Stimulated activated CD4-positive, alpha-beta T cell treated with anti-CD3 and anti-CD28 coated beads, Interleukin-4, amount 100 ng/mL, for 4 hours (primary cell): ENCODE measurements at places on chromosomes 7 and 10.

- no peak for DNase-seq
Observed at GRCh38 chr7:98312201-98312600, 30.7 kb downstream of the BRI3 start.

- DNase-seq, result no peak
Observed at GRCh38 chr7:36303202-36304098, 86.2 kb upstream of the ANLN start.

- no peak for DNase-seq
Observed at GRCh38 chr10:91126471-91126870, 94.0 kb upstream of the PCGF5 start.

GRCh38 chr7:117562759-117563158 is 82.9 kb downstream of the CFTR start:
- DNase-seq, result no peak

- no peak for DNase-seq
Observed at GRCh38 chr7:127353897-127354296, 38.6 kb downstream of the ZNF800 start.

DNA sequence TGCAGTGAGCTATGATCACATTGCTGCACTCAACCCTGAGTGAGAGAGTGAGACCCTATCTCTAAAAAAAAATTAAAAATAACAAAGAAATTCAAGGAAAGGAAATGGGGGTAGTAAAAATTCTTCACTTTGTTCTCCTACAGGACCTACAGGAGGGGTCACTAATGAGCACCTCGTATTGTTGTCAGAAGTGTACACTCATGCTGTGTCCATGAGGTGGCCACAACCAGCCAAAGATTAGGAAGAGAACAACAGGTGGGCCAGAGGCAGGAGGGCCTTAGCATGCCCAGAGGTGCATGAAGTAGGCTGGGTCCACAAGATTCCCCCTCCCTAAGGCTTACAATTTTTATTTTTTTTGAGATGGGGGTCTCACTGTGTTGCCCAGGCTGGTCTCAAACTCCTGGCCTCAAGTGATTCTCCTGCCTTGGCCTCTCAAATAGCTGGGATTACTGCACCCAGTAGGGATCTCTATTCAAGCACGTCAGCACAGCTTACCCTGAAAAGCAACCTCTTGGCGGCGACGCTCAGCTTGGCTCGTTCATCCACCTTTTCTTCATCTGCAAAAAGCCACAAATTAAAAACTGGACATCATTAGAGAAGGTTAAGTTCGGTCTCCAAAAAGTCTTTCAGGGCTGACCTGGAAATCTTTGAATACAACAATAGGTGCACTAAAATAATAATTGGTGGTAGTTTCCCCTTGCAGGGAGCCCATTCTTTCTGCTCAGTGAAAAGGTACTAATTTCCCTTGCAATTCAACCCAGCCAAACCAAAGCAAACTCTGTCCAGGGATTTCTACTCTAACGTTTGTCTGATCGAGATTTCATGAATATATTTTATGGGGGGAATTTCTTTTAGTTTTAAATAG is 104.4 kb downstream of the SVIL start:
- DNase-seq, result no peak

- no peak for DNase-seq
Observed at GRCh38 chr10:95445223-95445836, 115.8 kb downstream of the SORBS1 start.

DNA sequence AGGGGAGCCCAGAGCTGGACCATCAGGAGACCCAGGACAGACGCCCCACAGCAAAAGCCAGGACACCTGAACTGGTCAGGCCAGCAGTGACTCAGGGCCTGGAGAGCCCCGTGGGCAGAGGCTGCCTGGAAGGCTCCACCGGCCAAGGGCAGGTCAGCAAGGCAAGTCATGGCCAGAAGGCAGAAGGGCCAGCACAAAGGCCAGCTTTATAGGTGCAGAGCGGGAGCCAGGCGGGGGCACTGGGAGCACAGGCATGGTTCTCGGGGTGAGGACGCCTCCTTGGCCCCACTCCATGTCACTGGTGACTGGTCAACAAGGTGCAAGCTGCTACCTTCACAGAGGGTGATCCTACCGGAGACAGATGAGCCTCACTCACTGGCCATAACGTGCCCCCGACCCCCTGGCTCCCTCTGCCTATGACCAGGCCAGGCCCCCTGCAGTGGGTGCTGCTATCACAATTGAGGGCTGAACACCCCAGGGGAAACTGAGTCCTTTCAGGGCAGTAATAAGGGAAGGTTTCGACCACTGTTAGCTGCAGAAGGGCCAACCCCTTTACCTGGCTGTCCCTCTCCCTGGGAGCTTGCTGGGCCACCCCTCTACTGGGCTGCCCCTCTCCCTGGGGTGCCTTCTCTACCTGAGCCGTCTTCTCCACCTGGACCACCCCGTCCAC is 317.4 kb downstream of the PTPRN2 start:
- no peak for DNase-seq

DNA sequence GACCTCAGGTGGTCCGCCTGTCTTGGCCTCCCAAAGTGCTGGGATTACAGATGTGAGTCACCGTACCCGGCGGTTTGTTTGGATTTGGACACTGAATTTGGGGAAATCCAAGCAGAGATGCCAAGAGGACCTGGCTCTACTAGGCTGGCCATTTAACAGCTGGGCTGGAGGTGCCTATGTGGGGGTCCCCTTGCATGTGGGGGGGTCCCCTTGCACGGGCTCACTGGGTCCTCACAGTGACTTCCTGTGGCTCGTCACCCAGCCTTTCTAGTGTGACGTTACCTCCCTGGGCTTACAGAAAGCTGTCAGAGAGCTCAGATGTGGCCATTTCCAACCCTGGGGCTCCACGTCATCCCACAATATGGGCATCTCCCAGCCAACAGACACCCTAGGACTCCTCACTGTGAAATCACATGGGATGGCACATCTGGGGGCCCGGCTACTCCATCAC is 49.3 kb upstream of the GNA12 start:
- DNase-seq, result no peak

- no peak for DNase-seq
Observed at GRCh38 chr10:33802566-33802965, 468.1 kb upstream of the NRP1 start.

DNA sequence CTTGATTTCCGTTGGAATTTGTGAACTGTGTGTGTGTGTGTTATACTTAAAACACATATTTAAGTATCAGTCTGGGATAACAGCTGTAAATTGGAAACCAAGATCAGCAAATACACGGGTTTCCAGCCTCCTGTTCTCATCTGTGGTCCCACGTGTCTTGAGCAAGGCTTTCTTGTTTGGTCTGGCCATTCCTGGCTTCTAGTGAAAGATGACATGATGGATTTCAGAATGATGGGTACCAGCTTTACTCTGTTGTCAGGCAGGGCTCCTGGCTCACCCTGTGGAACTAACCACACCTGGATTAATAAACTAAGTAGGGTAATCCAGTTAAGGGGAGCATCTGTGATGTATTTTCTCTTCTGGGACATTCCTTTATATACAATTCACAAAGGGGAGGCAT is 346.2 kb upstream of the AOAH start:
- no peak for DNase-seq

DNA sequence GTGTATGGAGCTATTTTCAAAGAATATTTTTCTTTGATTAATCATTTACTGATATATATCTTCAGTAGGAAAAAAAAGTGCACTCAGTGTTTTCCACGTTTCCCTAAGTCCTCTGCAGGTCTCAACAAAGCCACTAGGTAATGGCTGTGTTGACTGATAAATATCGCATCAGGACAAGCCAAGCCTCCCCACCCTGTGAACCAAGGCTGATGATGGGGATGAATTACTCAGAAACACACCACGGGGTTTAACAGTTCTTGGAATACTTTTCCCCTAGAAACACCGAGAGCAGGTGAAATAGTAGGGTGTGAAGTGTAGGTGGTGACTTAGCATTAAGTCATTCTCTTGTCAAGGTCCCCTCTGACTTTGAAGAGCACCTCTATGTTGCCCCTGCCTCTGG is 423.5 kb upstream of the IGFBP3 start:
- no peak for DNase-seq

GRCh38 chr10:125451319-125451718 is 231.6 kb downstream of the TEX36 start:
- DNase-seq, result no peak

DNA sequence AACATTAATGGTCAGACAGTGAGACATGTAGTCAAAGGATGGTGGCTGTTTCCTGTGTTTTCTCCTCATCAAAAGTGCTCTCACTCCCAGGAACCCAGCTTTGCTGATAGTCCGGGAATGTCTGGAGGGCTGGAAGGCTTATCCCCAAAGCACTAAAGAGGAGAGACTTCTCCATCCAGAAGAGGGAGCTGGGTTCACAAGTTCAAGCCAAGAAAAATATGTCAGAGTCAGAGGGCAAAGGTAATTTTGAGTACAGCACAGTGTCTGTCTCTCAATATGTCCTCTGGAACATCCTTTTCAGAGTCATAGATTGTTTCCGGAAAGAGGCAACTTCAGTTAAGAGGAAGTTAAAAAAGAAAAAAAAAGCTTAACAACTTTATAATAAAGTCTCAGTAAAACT is 281.5 kb upstream of the PHYHIPL start:
- no peak for DNase-seq

DNA sequence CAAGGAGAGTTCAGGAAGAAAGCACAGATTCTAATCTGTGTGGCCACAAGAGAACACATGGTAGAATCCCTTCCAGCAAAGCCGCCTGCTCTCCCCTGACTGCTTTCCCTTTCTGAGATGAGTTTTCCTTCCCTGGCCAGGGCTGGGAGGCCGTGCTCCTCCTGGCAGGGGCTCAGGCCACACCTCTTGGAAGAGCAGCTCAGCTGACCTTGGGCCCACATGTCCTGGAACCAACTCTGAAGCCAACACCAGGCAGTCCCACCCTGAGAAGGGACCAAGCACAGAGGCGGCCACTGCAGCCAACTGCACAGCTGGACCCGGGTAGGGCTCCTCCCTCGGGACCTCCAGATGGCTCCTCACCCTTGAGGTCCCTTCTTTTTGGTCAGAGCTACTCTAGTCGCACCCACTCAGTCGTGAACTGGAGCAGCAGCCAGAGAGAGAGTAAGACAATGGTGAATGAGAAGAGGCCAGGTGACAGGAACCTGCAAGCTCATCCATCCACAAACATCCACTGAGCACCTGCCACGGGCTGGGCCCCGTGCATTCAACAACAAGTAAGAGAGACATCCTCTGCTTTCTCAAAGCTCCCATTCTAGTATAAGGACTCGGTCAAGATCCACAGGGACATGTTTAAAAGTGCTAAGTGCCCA is 40.3 kb downstream of the FAM53B start:
- DNase-seq, result no peak

DNA sequence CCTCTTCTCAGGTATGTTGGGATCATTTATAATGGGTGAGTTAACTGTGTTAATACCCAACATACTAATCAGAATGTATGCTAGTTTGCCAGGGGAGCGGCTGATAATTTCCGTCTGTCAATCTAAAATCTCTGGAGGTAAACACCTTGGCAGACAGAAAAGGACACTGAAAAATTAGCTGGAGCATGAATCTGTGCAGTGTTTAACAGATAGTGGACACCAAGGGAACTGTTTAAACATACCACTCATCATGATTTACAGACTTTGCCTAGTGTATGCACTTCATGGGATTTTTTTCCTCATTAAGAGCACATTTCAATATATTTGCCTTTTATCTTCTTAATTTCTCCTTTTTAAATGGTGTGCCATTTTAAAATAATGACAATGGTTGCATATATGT is 68.2 kb downstream of the SLC13A1 start:
- DNase-seq, result no peak

GRCh38 chr10:129769381-129770116 is 194.5 kb downstream of the EBF3 start:
- DNase-seq, result no peak

DNA sequence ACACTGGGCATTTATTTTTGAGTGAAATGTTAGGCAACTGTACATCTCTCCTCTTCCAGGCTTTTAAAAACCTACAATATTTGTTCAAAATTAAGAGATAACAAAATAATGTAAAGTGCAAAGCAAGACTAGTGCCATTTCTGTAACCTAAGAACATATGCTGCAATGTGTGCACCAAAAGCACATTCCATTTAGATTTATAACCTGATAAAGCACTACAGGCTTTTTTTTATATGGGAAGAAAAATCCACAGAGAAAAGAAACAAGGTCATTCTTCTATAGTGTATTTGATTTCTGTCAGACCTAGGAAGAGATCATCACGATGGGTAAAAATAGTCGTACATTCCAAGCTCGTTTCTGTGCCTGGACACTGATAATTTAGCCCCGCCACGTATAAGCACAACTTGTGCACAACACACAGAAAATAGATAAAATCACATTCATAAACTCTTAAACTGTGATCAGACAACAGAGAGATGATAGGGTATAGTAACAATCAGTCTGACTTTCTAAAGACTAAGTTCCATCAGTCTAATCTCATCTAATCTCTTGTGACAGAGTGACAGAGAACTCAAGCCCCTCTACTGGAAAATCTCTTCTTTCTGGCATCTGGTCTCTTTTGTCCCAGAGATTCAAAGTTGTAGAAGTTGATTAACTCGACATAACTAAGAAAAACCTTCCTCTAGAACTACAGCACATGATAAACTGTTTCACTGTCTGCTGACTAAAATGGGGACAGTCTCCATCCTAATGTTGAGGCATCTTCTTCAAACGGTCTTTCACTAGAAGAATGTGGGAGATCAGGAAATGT is 6.7 kb downstream of the LAMB1 start:
- no peak for DNase-seq

DNA sequence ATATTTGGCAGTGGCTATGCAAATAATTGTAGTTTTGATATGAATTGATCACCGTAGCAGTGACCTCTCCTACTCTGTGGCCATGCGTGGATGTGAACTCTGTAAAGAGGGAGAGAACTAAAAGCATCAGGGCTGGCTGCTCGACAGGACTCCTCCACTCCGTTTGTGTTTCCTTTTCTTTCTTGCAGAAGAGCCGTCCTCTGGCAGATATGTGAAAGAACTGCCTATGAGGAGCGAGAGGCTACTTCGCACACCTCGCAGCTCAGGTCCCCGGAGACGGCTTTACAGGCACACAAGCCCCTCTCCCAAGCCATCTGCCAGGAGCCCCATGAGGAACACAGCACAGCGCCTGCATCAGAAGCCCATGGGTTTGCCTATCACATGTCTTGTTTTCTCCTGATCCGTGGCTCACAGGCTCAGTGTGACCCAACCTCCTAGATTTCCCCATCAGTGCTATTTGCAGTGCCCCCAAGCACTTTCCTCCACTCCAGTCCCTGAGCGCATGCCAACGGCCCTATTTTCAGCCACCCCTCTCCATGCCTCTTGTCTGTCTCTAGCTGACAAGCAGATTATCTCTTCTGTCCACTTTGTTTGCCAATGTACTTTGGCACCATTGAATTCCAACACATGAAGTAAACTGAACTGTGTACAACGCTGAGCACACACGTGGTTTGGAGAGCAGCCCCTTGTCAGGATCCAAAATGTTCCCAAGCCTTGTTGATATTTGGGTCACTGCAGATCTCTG is 164.3 kb upstream of the AKR1E2 start:
- DNase-seq, result no peak

DNA sequence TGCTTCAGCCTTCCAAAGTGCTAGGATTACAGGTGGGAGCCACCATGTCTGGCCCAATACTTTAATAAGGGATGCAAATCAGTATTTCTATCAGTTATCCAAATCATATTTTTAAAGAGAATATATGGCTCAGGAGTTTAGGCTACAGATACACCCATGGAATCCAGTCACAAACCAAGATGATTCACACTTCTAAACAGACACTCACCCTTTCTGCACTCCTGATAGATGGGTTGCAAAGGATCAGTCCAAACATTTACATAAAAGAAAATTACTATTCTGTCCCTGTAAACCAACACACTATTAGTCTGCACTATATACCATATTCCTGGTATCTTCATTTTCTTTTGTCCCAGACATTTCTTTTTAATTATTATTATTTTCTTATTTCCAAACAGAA is 2.2 kb downstream of the MORN4 start:
- DNase-seq, result no peak

GRCh38 chr10:124558339-124559321 is 97.0 kb downstream of the LHPP start:
- DNase-seq, result no peak

GRCh38 chr7:144378651-144379050 is 23.4 kb downstream of the ARHGEF5 start:
- no peak for DNase-seq
